ENCODE measurements at places on chromosomes 12 and 14.

- DNase-seq: peak; percentile 36
Measured at GRCh38 chr14:87896393-87897380, 96.3 kb downstream of the GALC start.

DNA sequence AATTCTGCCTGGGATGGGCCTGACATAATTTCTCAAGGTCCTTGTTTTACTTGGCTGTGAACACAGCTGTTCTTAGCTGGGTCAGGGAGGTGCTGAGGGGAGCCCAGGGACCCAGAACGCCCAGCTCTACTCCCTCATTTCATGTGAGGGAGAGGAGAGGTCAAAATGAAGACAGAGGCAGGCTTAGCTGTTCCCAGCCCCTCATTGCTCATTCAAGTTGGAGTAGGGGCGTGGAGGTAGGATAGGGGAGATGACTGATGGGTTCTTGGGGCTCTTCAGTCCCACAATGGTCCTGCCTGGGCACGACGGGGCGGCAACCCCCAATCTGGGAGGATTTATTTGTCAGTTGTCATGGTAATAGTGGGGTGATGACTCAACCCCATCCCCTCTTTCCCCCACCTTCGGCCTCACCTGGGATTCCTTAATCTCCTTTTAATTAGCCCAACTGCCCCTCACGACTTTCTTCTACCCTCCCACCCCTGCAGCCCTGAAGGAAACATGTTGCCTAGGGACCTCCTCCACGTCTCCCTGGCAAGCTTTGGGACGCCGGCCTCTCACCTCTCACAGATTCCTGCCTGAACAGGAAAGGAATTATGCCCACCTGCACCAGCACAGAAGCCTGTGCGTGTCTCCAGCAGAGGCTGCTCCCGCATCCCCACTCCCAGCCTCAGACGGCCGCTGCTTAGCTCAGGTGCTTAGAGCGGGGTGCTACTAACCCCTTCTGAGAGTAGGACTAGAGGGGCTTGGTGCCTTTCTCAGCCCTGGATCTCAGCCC lies 10.2 kb downstream of the SPRYD3 start:
- no peak for DNase-seq

DNA sequence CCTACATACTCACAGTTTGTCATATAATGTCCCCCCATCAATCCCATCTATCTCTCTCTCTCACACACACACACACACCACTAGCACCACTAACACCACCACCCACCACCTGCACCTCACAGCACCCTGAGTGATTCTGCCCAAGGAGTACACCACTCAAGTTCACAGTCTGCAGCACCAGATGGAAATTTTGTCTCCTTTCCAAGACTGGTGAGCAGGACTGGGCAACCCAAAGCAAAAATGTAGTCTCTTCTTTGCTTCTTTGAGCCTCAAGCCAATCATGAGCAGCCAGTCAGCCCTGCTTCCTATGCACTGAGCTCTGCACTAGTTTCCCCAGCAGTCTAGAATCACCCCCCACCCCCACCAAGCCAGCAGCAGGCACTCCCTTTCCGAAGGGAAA lies 15.0 kb upstream of the ARMH4 start:
- DNase-seq: no peak

DNA sequence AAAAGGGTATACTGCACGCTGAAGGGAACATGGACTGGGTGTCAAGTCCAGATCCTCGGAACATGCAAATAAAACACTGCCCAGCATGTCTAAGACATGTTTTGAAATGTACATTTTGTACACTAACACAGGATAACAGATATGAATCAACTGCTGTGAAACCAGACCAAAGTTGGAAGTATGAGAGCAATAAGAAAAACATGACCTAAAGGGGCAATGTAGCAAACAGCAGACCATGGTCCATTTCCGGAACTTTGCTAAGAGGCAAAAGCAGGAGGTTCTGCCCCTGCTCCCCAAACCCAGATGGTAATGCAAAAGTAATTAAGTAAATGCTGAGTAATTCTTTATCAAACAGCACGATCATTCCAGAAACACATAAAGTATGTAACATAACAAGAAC lies 125.2 kb downstream of the SLC25A21 start:
- DNase-seq: no peak

DNA sequence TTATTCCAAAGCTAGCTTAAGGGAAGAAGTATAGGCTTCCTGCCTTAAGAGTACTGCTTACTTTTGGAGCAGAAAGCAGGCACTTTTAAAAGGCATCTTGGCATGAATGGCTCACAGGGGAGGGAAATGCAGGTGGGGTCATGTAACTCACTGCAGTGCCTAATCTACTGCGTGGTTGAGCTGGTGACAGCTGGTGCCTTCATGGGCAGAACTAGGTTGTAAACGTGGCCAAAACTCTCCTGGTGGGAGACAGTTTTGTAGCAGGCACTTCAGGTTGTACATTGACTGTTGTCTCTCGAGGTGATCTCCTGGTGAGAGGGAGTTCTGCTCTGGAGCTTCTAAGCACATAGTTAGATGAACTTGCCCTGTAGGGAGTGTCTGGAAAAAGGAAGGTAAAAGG lies 962.5 kb downstream of the DIO2 start:
- no peak for DNase-seq

- DNase-seq: no peak
Measured at GRCh38 chr12:51124504-51124903, 41.1 kb upstream of the CSRNP2 start.

DNA sequence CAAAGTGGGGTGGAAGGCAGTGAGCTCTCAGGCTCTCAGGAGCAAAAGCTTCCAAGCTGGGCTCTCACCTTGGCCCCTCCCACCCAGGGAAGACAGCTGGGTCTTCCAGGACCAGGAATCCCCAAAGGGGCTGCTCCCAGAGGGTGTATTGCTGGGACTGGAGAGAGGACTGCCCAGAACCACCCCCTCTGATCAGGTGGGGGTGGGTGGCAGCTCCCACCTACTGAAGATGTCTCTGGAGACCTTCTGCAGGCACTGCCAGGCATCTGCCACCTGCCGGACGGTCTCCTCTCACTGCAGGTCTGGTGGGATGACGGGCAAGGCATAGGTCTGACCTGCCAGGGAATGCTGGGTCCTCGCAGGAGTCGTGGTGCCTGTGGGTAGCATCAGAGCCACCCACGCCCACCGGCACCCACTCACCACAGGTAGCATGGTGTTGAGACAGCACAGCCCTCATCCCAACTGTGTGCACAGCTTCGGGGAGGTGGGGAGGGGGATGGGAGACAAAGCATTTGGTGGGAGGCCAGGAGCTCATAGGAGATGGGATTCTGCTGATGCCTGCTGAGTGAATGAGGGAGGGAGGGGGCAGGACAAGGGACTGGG lies 103.2 kb downstream of the SINHCAF start:
- no peak for DNase-seq

- no peak for DNase-seq
Measured at GRCh38 chr14:94424371-94424770, 28.2 kb downstream of the SERPINA11 start.

- no peak for DNase-seq
Measured at GRCh38 chr14:82412545-82412944, 878.9 kb upstream of the SEL1L start.

DNA sequence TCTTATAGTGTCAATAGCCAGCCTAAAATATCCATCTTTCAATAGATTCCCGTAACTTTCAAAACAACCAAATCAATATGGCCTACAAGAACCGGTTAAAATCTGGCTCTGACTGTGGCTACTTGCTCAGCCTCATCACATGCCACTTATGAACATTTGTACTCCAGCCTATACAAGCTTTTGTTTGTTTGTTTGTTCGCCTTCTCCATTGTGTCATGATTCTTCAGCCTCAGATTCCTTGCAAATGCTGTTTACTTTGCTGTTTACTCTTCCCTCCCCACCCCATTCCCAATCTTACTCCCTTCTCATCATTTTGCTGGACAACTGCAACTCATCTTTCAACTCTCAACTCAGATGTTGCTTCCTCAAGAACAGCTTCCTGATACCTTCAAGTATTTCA lies 161.2 kb downstream of the CAPZA3 start:
- DNase-seq: no peak

DNA sequence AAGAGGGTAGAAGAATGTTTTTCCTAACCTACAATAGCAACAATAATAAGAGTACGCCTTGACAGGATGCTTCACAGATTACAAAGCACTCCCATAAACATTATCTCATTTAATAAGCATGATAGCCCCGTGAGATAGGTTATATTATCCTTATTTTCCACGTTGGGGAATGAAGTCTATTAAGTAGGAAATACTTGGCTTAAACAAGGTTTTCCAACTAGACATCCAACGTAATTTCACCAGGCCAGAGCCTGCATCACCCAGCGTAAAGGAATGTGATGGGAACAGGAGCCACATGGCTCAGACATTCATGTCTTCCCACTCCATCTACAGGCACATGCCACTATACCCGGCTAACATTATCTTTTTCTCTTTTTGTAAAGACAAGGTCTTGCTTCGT lies 223.4 kb upstream of the AMIGO2 start:
- peak; percentile 38 for DNase-seq

DNA sequence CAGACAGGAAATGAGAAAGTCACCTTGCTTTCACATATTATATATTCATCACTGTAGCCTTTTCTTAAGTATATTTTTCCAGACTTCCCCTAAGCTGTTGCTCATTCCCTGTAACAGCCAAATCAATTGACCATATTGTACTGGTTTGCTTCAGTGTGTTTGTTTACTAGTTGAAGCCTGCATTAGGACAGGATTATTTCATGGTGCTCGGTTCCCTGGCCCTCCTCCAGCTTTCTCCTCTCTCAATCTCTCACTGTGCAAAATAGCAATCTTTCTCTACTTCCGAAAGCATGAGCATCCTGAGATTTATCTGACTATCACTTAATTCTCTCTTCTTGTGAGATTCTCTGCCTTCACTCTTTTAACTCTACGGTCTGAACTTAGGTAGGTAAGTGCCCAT lies 2.4 kb downstream of the SLC35F4 start:
- DNase-seq: no peak

- DNase-seq: no peak
Measured at GRCh38 chr14:32453857-32454810, 125.0 kb downstream of the AKAP6 start.

- DNase-seq: no peak
Measured at GRCh38 chr12:131124487-131125280, 171.0 kb downstream of the ADGRD1 start.

DNA sequence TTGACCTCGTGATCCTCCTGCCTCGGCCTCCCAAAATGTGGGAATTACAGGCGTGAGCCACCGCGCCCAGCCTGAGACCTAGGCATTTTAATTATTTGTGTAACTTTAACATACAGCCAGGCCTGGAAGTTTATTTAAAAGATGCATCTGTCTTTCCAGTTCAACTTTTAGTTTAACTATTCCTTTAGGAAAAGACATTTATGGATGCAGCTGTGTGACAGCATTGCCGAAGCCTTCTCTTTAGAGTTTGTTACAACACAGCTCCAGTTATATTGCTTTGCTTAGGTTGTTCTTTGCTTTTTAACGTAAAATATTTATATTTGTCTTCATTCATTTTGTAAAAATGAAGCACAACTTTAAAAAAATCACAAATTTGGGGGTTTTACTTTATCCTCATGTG lies 67.0 kb downstream of the DIP2B start:
- no peak for DNase-seq

DNA sequence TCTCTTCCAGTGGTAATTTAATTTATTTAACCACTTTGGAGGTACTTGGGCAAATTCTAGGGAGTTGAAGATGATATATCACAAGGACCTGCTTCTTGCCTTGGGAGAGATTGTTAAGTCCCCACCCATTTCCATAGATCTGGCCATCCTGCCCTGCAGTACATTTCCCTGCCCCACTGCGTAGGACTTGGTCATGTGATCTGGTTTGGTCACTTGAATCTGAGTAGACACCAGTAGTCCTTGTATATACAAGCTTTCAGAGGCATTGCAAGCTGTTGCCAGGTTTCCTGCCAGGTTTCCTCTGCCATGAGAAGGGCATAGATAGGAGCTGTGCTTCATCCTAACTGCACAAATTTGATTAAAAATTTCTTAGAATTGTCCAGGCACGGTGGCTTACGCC lies 200.0 kb downstream of the ADAMTS20 start:
- no peak for DNase-seq

DNA sequence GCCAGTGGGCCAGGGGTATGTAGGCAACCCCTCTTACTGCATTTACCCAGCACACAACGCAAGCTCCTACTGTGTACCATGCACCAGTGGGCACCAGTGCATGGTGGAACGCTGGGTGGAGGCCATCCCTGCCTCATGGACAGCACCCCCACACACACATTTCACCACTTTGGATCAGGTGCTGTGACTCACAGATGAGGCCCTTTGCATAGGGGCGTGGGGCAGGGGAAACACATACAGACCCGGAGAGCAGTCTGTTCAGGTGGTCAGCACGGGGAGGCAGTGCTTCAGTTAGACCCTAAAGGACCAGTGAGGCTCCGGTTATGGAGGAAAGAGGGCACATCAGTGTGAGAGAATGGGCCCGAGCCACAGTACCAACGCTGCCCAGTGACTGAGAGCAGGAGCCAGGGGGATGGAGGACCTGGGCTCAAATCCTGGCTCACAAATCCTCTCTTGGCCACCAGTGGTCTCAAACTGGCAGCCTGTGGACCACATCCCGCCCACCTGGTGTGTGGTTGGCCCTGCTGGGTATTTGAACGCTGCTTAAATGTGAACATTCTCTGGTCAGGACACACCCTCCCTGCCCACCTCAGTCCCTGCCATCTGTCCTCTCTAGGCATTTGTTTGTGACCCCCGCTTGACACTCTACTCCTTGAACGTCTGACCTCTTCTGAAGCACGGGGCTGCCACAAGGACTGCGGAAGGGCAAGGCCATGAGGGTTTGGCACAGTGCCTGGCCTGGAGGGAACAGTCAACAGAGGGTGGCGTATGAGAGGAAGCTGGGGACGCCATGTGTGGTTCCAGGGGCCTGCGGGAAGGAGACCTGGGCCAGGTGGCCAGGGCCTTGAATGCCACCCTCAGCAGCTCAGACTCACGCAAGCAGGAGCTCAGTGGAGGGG lies 46.7 kb downstream of the FAM222A start:
- no peak for DNase-seq

DNA sequence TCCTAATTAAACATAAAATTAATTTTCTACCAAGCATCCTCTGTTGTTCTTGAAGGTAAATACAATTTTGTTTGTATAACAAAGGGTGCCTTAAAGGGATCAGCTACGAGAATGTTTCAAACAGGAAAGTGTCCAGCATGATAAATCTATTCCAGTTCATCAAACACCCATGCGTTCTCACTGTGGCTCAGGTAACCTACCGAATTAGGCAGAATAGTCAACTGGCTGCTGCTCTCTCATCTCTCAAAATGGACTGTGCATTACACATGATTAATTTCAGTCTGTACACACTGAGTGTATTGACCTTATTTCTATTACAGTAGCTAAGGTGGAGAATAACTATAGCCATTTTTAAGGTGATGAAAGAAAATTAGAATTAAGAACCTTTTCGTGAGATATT lies 127.5 kb upstream of the RMST start:
- no peak for DNase-seq
